ENCODE measurements at places on chromosomes 7 and 10.
A peak's percentile ranks its signal among the peaks of the same experiment; 100 is the strongest.

DNA sequence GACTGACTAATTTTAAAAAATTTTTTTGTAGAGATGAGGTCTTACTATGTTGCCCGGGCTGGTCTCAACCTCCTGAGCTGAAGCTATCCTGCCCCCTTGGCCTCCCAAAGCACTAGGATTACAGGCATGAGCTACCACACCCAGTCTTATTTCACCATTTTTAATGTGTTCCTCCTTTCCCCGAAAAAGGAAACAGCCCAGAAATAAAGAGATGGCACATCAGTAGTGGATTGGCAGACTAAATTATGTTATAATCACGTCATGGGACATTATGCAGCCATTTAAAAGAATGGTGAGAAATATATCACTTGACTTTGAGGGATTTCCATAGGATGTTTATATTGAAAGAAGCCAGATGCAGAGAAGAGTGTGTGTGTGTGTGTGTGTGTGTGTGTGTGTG is 40.5 kb downstream of the CAPZA2 start:
- DNase-seq, result no peak

DNA sequence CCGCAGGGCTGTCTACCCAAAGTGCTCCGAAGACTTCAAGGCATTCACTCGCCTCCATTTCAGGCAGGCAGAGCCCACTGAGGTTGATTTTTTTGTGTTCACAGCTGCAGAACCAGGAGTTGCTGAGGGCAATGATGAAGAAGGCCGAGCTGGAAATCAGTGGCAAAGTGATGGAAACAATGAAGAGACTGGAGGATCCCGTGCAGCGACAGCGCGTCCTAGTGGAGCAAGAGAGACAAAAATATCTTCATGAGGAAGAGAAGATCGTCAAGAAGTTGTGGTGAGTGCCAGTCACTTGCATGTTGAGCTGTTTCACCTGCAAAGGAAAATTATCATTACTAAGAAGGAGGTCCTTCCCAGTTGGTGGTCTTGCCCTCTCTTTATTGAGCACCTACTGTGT is 210.5 kb downstream of the ARHGAP21 start:
- DNase-seq, result peak; percentile 31

- DNase-seq, result no peak
These were observed 92.2 kb downstream of the GRK5 start for GRCh38 chr10:119299531-119299930.

DNA sequence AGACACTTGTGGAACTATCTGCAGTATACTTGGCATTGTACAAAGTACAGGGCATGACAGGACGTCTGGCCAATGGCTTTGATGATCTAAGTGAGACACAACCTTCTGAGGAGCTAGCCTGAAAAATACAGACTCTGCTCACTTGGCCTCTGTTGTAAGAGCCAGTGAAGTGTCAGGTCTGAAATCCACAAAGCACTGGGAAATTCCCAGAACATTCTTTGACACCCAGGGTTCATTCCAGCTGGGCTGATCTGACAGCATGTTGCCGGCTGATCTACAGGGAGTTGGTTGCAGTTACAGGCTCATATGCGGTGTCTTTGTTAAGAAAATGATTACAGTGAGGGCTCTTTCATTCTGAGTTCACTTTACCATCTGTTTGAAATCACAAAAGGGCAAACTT is 354.6 kb downstream of the PHF14 start:
- peak; percentile 23 for DNase-seq

- no peak for DNase-seq
These were observed 201.8 kb upstream of the ZMIZ1 start for GRCh38 chr10:78866731-78867554.

DNA sequence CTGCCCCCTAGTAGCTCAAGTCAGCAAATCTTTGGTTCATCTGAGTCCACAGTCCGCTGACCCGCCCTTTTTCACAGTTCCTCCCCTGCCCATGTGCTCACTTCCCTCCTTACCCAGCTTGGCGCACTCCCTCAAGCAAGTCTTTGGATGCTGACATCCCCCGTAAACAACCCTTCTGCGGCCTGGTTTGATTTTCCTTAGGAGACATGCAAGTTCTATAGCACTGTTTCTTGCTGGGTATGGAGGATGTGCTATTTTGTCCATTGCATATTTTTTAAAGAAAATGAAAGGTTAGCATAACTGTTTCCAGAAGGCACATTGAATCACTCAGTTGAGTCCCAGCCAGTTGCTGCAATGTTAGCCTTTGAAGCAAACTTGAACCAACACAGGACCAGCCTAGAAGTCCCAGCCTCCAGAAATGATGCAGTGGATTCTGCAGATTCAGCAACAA is 38.2 kb downstream of the HTRA1 start:
- no peak for DNase-seq

- DNase-seq, result no peak
These were observed 7.1 kb downstream of the ASNS start for GRCh38 chr7:97865104-97865503.
